Fibroblast of skin of right biceps (primary cell): ENCODE measurements at places on chromosomes 12 and 14.

GRCh38 chr12:15001733-15002382, 29.0 kb downstream of the PDE6H start:
- DNase-seq, result peak; percentile 18

DNA sequence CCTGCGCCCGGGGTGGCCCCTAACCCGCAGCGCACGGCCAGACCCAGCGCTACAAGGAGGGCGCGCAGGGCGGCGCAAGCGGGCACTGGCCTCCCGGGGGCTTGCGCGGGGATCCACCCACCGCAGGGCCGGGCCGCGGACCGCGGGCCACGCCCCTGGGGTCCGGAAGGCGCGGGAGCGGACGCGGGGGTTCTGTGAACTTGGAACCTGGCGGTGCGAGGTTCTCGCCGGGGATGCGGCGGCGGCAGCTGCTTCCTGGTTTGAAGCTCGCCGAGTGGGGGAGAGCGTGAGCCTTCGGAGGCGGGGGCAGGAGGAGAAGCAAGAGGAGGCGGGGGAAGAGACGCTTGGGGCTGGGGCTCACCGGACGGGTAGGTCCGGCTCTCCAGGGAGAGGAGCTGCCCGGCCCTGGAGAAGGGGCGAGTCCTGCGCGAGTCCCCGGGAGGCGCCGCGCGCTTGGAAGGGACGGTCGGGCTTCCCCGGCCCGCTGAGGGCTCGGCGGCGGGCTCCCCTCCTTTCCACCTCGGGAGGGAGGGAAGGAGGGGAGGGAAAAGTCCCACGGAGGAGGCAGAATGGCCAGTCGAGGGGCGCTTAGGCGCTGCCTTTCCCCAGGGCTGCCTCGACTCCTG, at the start of gene PRKCH:
TSS of gene PRKCH (plus strand) at position 195 of the 626 bp plus-strand sequence. CDS start 523 bp downstream, outside the sequence.
- DNase-seq, result peak; percentile 28

GRCh38 chr12:124715121-124715990, 147.9 kb upstream of the NCOR2 start:
- DNase-seq, result peak; percentile 57

- DNase-seq, result no peak
Measured at GRCh38 chr14:68695856-68696255, 97.0 kb downstream of the ZFP36L1 start.

DNA sequence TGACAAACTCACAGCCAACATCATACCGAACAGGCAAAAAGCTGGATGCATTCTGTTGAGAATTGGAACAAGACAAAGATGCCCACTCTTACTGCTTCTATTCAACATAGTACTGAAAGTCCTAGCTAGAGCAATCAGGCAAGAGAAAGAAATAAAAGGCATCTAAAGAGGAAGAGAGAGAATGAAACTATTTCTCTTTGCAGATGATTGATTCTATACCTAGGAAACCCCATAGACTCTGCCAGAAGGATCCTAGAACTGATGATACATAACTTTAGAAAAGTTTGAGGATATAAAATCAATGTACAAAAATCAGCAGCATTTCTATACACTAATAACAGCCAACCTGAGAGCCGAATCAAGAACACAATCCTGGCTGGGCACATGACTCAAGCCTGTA, 6.1 kb upstream of the ANO6 start:
- DNase-seq, result no peak

DNA sequence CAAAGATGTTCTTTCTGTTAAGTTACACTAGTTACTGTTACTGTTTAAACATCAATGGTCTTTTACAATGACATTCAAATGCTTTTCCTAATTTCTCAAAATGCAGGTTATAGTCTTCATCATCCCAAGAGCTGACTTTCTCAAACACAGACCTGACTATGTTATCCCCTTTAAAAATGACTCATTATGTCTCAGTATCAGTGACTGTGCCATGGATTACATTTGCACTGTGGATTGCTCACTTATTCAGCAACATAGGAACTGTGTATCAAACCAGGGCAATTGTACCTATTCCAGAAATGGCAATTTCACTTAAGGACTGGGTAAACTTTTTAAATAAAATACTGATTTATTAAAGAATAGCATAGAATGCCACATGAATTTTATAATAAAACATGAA, 630.2 kb upstream of the NOVA1 start:
- DNase-seq, result no peak

DNA sequence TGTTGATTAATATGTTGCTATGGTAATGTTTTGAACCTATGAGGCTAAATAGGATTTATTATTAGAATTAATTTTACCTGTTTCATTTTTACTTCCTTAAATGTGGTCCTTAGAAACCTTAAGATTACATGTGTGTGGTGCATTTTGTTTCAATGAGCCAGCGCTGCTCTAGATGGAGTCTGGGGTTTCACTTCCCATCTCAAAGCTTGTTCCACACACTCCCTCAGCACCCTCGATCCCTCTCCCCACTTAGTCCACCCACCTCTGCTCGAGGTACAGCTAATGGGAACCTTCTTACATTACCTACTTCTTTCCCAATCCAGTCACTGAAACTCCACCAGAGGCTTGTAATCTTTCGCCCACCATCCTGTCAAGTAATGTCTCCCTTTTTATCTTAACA, 205.2 kb downstream of the PAX9 start:
- no peak for DNase-seq

- DNase-seq, result no peak
Measured at GRCh38 chr14:102085488-102085887, 1.4 kb downstream of the HSP90AA1 start.

- no peak for DNase-seq
Measured at GRCh38 chr12:25594376-25594775, 41.3 kb upstream of the LMNTD1 start.

GRCh38 chr12:114858388-114859146, 174.6 kb upstream of the TBX3 start:
- no peak for DNase-seq

DNA sequence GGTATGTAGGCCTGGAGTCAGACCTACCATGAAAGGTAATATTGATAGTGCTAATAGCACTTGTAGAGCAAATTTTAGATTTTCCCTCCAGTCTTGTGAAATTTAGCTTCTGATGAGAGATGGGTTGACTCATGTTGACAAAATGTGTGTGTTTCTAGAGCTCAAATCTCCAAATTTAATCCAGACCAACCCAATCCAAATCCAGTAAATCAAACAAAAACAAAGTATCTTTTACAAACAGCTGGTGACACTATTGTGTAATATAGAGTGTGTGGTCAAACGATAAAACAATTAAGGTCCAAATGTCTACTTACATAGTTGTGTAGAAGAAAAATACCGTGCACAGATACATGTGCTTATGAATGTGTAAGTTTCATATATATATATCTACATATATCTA, 63.4 kb upstream of the KITLG start:
- DNase-seq, result peak; percentile 19

GRCh38 chr14:66920196-66920595, 269.0 kb upstream of the GARIN2 start:
- DNase-seq, result peak; percentile 14

DNA sequence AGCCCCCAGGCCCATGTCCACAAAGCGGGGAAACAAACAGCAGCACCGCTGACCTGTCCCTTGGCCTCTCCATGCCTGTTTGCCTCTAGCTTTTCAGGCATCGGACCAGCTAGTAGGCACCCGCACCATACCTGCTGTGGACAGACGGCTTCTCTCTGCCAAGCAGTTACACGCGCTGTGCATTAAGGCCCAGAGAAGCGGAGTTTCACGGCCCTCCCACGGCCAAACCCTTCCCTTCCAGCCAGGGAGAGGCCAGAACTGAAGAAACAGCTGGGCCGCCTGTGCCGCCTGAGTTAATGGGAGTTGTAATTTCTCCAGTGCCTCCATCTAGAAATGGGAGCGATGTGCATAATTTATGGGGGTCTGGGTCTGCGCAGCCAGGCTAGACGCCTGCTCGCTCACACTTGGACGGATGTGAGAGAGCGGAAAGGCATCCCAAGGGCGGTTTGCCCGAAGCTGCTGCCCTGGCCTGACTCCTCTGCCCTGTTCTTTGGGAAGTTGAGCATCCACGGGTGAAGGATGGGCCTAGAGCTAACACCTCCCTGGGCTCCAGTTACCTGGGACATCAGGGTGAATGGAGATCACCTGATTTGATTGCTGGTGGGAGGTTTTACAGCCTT, 89.7 kb upstream of the BCL11B start:
- DNase-seq, result no peak

- peak; percentile 21 for DNase-seq
Measured at GRCh38 chr14:31476131-31476866, 11.5 kb downstream of the GPR33 start.

GRCh38 chr14:74596741-74597450, 15.1 kb downstream of the LTBP2 start:
- DNase-seq, result peak; percentile 71

DNA sequence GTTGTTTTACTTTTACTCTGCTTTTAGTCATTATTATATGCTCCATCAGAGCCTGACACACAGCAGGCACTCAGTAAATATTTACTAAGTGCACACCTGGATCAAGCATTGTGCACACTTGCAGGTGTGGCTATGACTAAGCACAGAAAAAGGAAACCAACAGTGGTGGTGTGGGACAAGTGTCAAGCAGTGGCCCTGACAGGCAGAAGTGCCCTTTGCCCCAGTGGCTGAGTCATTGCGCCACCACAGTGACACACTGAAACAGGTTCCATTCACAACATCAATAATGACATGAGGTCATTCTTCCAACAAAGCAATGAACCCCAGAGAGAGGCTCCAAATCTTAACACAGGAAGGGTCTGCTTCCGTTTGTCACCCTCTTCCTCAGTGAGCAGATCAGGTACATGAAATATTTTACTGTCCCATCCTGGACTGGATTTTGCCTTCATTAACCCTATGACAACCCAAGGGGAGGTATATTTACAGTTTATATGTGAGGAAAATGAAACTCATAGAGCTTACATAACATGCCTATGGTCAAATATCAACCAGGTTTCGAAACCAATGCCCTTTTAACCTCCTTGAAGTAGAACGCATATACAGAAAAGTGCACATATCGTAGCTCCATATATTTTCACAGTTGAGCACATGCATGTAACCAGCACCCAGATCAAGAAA, 82.6 kb upstream of the GTF2A1 start:
- DNase-seq, result no peak

GRCh38 chr14:28877923-28878322, 111.3 kb downstream of the FOXG1 start:
- DNase-seq, result no peak

GRCh38 chr12:27516625-27517024, 7.4 kb upstream of the PPFIBP1 start:
- DNase-seq, result no peak

- no peak for DNase-seq
Measured at GRCh38 chr12:71766202-71766601, 11.5 kb downstream of the RAB21 start.

- DNase-seq, result no peak
Measured at GRCh38 chr14:59199614-59200013, 11.1 kb downstream of the DAAM1 start.

DNA sequence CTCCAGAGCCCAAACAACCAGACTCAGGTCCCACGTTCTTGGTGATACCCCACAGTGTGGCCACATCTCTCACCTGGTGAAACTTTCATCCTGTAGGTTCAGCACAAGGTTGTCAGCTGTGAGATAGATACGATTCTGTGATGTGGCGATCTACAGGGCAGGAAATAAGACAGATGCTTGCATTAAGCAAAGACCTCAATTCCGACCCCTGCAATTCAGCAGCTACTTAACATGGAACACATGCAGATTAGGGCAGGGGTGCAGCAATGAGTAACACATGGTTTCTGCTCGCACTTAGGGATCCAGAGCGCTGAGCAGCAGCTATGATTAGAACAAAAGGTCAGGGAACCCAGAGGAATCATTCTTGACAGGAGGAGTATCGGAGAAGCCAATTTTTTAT, 4.1 kb downstream of the PHB2 start:
- DNase-seq, result no peak

- no peak for DNase-seq
Measured at GRCh38 chr14:64561631-64562030, 11.9 kb downstream of the PPP1R36 start.

- no peak for DNase-seq
Measured at GRCh38 chr12:75739912-75740311, 228.5 kb upstream of the KRR1 start.

GRCh38 chr14:51518280-51518679, 133.4 kb upstream of the FRMD6 start:
- no peak for DNase-seq

- DNase-seq, result no peak
Measured at GRCh38 chr12:110466791-110467190, 1.3 kb downstream of the GPN3 start.

DNA sequence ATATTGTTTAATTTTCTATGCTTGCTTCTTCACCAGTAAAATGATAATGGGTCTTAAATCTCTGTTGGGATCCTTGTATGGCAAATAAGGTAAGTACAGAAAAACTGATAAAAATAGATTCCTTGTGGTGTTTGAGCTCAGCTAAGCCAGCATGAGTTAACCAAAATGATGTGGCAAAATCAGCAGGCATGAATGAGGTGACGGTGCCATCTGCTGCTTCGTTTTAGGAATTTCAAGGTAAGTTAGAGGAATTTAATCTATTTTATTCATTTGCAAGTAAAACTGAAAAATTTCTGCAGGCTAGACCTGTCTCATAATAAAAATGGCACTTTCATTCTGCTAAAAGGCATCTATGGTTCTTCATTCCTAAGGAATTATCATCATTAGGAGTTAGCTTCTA, 10.0 kb upstream of the CLEC7A start:
- peak; percentile 56 for DNase-seq

DNA sequence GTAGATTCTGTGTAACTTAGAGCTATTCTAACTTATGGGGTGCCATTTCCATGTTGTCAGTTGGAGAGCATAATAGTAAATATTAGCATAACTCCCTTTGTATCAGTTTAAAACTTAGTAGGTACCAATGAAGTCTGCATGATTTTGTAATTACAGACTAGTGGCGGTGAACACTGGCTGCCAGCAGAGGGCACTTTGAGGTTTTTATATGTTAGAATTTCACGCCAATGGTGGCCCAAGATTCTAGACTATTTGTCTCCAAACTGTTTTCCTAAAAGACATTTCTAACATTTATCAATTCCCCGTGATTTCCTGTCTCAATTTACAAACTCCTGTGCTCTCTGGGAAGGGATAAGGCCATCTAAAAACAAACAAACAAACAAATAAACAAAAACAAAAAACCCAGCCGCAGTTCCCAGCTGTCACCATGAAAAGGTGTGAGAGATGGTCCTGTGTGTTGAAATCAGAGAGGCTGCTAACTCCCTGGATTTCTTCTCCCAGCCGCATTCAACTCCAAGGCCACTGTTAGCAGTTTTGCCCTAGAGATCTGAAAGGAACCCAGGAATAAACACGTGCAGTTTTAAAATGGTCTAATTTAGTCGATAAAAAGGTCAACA, 57.6 kb downstream of the BRMS1L start:
- DNase-seq, result peak; percentile 26

DNA sequence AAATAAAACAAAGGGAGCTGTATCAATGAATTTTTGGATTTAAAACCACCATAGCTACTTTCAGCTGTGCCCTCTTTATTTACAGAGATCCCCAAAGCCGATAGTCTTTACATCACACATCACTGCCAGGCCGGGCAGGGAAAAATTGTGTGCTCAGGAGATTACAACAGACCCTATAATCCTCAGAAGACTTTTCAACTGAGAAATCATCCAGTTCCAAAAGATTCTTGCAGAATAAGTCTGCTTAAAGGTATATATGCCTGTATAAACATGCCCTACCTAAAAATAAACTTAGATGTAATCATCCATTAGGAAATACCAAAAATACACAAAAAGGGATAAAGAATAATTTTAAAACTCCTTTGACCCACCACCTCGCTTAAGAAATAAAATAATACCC, 70.1 kb upstream of the MAP1LC3B2 start:
- no peak for DNase-seq
